SW480 (cell line): ENCODE measurements at places on chromosomes 5 and 9.

DNA sequence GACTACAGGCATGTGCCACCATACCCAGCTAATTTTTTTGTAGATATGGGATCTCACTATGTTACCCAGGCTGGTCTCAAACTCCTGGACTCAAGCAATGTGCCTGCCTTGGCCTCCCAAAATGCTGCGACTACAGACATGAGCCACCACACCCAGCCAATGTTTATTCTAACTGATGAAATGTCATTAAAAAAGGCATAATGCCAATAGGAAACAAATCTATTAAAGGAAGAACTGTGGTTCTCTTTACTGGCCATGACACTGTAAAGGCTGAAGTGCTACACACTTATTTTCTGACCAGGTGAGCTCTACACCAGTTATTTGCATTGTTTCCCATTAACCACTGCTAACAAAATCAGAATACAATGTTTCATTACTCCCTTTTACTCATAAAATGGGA lies 106.0 kb downstream of the STRBP start:
- DNase-seq: no peak

DNA sequence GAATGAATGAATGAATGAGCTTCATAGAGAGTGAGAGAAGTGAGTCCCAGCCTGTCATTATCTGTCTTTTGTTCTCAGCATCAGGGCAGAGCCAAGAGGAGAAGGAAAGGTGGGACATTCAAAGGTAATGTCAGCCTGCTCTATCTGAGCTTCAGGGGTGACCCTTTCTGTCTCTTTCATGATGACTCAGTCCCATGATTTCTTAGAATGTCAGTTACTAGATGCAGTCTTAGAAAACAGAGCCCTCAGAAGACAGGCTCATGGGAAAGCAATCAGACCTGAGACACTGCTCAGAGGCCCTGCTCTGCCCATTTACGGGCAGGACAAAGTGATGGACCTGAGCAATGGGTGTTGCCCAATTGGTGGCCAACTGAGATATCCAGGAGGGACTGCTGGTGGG lies 1.1 kb downstream of the SPATA31D1 start:
- DNase-seq: no peak

- DNase-seq: peak; percentile 18
These were observed 38.0 kb downstream of the WHRN start for GRCh38 chr9:114467226-114467750.

- DNase-seq: no peak
These were observed 5.7 kb downstream of the EGR1 start for GRCh38 chr5:138471052-138471361.

DNA sequence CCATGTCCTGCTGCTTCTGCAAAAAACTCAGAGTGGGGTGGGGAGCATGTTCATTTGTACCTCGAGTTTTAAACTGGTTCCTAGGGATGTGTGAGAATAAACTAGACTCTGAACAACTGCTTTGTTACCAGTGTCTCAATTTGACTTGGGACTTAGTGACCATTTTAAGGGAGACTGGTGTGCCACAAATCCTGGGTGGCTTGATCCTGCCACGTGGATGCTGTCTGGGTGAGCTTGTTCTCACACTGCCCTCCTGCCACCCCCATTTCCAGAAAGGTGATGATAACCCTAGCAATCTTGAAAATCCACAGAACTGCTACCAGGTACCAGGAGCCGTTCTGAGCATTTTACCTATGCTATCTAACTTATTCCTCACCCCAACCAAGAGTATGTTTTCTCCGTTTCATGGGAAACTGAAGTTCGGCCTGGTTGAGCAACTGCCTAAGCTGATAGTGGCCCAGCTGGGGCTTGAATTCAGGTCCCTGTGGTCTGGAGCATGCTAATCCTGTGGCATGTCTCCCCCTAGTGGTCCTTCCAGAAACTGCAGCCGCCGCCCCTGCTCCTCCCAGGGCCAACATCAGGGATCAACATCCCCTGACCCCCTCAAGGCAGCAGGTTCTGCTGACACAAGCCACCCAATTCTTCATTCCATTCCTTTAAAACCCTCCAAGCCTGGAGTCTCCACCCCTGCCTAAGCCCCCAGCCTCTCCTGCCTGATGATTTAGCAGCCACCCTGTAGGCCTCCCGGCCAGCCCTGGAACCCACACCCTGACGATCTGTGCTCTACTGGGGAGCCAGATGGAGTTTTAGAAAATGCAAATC lies 2.8 kb downstream of the IL3 start:
- DNase-seq: peak; percentile 66
